Gastroesophageal sphincter (tissue), 4 donors: ENCODE measurements at places on chromosomes 2 and 18. TPM values are rescaled to one million over a fixed set of nuclear protein-coding genes. Genes with fewer than 3 reads are reported as not detected.

Gene DTNA
- total RNA-seq = 110 TPM

Gene KLHL29
- total RNA-seq = 19.6 TPM

Gene BCL2L11
- 120 TPM for total RNA-seq

Gene DLX2
- total RNA-seq = not detected

Gene SAG
- total RNA-seq = 1.5 TPM

Gene FBXO48
- 0.67 TPM for total RNA-seq

Gene PSMA8
- total RNA-seq = not detected

Gene RUFY4
- total RNA-seq = not detected

Gene MDH1B
- total RNA-seq = 2.3 TPM

Gene MREG
- total RNA-seq = 0.46 TPM

Gene CLHC1
- 3.4 TPM for total RNA-seq

Gene CAPN10
- 34.7 TPM for total RNA-seq

Gene GYPC
- total RNA-seq = 93.4 TPM

Gene CRYBA2
- total RNA-seq = not detected

Gene DUSP19
- total RNA-seq = 10.0 TPM

Gene PDE1A
- 17.2 TPM for total RNA-seq

Gene SUMO1
- total RNA-seq = 84.7 TPM

Gene AKAIN1
- total RNA-seq = not detected

Gene CHRND
- total RNA-seq = not detected

Gene UGT1A8
- not detected for total RNA-seq

Gene PLA2R1
- 15.0 TPM for total RNA-seq

Gene CASP10
- total RNA-seq = 6.7 TPM

Gene LYPD1
- total RNA-seq = not detected
